Fibroblast of skin of scalp (primary cell): ENCODE measurements at places on chromosomes 16 and 17.

DNA sequence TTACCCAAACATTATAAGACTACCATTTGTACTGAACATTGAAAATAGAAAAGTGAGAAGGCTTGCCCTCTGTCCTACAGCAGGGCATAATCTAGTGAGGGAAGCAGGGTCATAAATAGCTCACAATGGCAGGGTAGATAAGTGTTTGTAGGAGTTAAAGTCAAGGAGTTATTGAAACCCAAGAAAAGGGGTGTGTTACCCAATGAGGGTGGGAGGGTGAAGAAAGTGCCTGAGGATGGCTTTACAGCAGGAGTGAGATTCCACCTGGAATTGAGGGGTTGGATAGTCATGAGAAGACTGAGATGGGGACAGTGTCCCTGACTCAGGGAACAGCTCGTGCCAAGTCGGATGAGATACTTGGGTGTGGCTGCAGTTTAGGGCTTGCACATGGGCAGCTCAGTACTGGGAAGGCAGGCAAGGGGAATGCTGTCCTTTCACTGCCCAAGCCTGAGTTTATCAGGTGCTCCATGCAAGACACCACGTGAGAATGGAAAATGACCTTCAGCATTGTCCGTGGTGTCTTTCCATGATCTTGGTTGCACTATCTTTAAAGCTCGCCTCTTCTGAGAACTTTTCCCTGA lies 393.2 kb upstream of the MAF start:
- DNase-seq = no peak

- DNase-seq = peak; percentile 22
Measured at GRCh38 chr16:88464447-88465318, 11.6 kb downstream of the ZFPM1 start.

DNA sequence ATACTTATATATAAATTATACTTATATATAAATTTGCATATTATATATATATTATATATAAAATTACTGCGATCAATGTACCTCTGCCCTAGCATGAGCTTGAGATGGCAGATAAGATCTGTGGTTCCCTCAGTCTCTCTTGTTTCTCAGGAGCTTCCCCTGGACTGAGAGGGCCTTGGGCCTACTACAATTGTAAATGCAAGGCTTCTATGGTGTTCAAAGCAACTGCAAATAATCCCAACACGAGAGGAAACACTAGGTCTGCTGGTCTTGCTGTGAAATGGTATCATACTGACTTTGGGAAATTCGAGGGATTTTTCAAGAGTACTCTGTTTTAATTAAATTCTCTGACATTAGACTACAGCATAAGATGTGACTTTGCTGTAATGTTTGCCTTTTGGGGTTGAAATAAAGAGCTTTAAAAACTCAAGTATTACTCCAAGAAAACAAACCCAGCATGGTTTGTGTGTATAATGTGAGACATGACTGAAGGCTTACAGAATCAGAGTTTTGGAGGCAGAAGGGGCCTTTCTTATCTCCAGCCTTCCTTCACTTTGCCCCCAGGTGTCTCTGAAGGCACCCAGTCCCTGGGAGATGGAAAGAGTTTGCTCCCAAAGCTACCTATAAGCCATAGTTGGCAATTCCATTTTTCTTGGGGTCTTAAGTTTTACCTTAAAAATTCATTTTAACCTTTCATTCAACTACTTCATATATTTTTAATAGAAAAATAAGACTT lies 24.2 kb downstream of the ACSM1 start:
- no peak for DNase-seq

- peak; percentile 98 for DNase-seq
Measured at GRCh38 chr16:67183627-67184452, at the start of gene MATCAP1. MATCAP1 (minus strand) TSS chr16:67183963; CDS start chr16:67180610, 3,353 bp downstream.

- no peak for DNase-seq
Measured at GRCh38 chr16:68756239-68756915, 19.3 kb downstream of the CDH1 start.
